ENCODE measurements at places on chromosomes 12 and 14. TPM values are rescaled to one million over a fixed set of nuclear protein-coding genes. Genes with fewer than 3 reads are reported as not detected.

WSCD2 gene
- not detected for total RNA-seq

PSME1 gene
- total RNA-seq = 547 TPM

PCED1B gene
- total RNA-seq = 59.7 TPM

TMEM253 gene
- not detected for total RNA-seq

KCNH3 gene
- 1.9 TPM for total RNA-seq

KRT83 gene
- total RNA-seq = not detected

DNA sequence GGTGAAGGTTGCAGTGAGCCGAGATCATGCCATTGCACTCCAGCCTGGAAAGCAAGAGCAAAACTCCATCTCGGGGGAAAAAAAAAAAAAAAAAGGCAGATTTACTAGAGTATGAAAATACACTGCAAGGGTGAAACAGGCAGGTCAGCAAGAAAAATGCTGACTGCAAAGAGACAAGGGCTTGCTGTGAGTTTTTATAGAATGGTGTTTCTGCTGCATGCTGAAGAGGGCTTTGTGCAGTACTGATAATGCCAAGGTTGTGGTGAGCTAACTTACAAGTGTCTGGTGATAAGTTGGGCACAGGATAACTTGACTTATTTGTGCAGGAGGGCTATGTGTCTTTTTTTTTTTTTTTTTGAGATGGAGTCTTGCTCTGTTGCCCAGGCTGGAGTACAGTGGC lies 25.9 kb upstream of the SRP54 start:
- no peaks in the 10 kb centered on the region for H3K27me3 ChIP-seq
- H3K4me1 ChIP-seq = no peaks in the 10 kb centered on the region
- H3K36me3 ChIP-seq = peaks cover 30% of the 10 kb centered on the region

DNA sequence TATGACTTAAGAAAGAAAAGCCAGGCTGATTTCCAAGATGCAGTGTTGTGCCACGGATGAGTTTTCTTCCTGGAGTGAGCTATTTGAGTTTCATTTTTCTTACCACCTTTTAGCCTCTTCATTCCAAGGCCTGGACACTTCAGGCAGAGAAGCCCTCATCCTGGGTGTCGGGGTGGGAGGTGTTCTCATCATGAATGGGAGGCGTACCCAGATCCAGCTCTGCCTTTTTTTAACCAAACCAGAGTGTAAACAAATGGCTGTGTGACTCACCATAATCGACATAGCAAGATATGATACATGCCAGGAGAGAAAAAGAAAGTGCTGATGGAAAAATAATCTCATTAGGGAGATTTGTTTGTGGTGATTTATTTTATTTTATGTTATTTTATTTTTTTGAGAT lies 79.9 kb downstream of the ARF6 start:
- H3K4me1 ChIP-seq = peaks cover 80% of the 10 kb centered on the region
- no peaks in the 10 kb centered on the region for H3K27me3 ChIP-seq
- peaks cover 9% of the 10 kb centered on the region for H3K36me3 ChIP-seq
- peak overlapping the region; percentile 66 for H3K4me3 ChIP-seq

DNA sequence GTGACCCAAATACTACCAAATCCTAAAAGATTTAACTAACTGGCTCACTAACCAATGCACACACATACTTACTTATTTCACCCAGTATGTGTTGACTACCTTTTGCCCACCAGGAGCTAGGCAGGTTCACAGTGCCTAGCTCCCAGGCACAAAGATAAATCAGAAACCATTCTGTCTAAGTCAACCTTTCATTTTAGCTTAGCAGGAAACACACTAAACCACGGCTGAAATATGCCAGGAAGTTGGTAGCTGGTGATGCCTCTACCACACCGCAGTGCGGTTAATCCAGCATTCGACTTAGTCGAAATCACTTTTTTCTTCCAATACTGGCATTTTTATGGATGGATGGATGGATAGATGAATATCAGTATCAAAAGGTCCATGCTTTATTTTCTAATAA lies 597.7 kb downstream of the DIO2 start:
- no peaks in the 10 kb centered on the region for H3K27me3 ChIP-seq
- H3K27ac ChIP-seq = no peak overlapping the region
- H3K36me3 ChIP-seq = no peaks in the 10 kb centered on the region
- no peak overlapping the region for H3K4me3 ChIP-seq
- peak; percentile 6 for DNase-seq
- peaks cover 5% of the 10 kb centered on the region for H3K4me1 ChIP-seq

DNA sequence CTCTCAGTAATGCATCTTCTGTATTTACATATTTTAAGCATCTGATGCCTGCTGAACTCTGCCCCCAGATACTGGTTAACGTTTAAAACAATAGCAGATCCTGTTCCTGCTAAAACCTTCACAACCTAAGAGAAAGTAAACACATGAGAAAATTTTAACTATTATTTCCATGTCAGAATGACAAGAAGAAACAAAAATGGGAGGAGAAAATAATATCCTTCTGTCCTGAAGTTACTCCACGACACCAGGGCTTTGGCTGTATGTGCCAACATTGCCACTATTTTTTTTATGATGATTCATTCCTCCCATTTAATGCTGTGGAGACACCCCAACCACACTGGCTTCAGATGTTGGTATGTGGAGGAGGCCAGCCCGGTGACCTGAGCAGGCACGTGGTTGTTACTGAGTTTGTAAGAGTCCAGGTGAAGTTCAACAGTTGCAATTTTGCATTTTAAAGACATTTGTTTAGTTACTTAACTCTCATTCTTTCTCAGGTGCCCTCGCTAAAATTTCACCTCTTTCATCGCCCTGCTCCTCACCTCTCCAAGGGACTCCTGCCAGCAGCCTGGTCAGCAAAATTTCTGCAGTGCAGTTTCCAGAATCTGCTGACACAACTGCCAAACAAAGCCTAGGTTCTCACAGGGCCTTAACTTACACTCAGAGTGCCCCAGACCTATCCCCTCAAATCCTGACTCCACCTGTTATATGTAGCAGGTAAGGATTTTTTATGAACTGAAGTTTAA lies 65.5 kb upstream of the SLCO1C1 start:
- H3K27me3 ChIP-seq = no peaks in the 10 kb centered on the region
- H3K36me3 ChIP-seq = no peaks in the 10 kb centered on the region
- no peak for DNase-seq
- no peaks in the 10 kb centered on the region for H3K4me1 ChIP-seq
- H3K4me3 ChIP-seq = no peak overlapping the region
